ENCODE measurements at places on chromosomes 6 and 20.
A peak's percentile ranks its signal among the peaks of the same experiment; 100 is the strongest.

- DNase-seq, result peak; percentile 85
Observed at GRCh38 chr6:5764401-5764955, 242.2 kb downstream of the NRN1 start.

DNA sequence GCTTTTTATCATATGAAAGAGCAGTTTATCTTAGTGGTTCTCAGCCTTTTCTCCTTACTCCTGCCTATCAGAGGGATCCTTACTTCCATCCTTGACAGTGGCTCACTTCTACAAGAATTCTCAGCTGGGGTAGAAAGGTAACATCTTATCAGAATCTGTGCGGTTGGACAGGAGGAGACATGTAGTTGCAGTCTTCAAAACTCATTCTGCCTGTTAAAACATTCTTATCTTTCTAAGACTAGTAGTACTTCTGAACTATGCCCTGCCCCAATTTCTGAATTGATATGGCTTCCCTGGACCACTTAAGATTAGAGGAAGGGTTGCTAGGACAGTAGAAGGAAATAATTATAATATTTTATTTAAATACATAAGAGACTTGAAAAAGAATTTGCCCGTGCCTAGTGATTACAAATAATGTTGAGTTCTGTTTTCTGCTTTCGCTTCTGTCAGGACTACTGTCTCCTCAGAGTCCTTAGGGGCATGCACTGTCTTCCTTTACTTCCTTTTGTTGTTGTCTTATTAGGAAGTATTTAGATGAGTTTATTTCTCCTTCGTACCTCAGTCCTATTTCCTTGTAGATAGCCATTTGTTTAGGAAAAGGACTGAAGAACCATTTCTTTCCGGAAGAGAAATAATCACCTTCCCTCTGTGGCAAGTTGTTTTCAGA is 24.9 kb downstream of the BLTP3A start:
- DNase-seq, result no peak

DNA sequence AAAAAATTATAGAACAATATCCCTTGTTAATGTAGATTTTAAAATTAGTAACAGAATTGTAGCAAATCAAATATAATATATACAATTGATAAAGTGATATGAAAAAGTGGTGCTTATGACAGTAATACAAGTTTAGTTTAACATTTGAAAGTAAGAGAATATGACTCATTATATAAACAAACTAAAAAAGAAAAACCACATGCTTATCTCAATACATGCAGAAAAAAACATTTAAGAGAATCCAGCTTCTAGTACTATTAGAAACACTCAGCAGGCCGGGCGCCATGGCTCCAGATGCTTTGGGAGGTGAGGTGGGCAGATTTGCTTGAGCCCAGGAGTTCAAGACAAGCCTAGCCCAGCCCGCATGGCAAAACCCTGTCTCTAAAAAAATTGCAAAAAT is 60.7 kb upstream of the LAMA2 start:
- no peak for DNase-seq

DNA sequence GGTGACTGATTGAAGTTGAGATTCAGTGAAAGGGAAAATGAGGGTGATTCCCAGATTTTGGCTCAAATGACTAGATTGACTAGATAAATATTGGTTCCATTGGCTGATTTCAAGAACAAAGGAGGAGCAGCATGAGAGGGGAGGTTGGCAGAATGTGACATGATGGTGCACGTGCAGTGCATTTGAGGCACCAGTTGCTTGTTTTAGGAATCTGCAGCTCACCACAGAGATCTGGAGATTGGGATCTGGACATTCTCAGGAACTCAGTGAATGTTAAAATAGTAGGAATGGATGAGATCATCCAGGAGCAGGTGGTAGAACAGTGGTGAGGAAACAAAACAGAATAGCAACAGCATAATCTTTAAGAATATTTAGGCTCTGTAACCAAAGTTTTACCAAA is 496.3 kb downstream of the DHX35 start:
- no peak for DNase-seq

DNA sequence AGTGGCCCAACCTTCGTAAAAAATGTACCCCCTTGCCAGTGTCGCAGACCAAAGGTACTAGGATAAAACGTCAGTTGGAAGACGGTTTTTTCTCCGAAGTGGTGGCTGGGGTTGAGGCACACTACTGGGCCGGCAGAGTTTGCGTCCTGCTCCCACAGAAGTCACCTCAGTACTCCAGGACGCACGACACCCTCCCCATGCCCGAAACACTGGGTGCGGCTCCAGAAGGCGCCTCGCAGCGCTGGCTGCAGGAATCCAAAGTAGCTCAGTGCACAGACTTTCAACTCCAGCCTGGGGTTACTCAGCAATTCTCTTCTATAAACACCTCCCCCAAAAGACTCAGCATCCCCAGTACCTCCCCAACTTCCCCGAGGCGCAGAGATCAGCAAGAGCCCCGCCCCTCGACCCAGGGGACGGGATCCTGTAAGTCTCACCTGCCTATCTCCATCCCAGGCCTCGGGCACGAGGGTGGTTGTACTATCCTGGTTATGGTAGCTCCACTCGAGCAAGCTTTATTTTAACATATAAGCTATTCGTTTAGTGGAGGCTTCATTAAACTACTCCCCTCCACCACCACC is 88.2 kb downstream of the ZFP64 start:
- no peak for DNase-seq

DNA sequence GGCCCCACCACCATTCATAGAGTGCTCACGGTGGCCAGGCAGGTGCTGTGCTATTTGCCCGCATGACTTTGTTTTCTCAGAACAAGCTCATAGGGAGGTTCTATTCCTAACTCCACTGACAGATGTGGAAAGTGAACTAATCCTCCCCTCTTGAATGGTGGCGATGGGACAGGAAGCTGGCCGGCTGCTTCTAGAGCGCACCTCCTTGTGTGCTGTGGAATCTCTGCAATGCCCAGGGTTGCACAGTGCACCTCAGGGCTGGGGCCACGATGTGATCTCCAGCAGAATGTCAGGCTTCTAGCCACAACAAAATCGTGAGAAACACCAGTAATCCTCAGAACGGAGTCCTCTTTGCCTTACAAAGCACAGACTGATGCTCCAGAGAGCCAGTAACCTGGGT is 53.8 kb upstream of the SLC22A23 start:
- DNase-seq, result no peak

DNA sequence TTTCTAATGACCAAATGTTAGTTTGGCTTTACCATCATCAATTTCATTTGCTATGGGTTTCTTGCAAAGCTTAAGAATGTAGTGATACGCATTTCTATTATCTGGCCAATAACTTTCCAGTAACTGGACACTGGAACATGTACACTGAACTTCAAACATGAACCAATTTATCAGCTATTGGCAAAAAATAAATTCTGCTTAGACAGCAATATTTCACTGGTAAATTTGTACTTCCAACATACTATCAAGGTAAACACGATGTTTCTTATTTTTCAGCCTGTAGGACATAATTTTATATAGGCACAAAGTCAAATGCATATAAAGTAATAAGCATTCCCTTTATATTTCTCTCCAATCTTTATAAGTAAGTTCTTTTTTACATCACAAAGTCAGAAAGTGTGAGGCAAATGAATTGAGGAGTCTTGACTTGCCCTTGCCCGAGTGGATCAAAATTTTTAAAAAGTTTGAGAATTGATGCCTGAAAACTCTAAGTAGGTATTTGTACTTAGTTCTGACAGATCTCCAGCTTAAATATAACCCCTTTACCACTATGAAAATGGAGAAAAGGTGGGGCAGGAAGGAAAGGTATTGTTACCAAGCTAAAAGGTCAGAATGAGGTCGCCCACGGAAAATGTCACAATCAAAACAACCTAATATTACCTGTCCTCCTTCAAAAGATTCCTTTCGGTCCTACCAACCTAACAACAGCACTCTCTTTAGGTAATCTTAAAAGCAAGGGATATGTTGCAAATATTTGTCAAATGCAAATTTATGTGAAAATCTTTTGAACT is 41.3 kb downstream of the STK38 start:
- DNase-seq, result no peak

DNA sequence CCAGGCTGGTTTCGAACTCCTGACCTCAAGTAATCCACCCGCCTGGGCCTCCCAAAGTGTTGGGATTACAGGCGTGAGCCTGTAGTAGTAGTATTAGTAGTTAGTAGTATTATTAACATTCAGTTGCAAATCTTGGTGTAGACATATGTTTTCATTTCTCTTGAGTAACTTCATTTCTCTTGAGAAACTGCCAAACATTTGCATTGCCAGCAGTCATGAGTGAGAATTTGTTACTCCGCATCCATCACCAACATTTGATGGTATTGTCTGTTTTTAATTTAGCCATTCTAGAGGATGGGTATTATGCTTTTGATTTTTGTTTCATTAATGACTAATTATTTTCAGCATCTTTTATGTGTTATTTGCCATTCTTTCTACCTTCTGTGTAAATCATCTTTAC is 1.5 kb upstream of the ERVFRD-1 start:
- DNase-seq, result no peak

DNA sequence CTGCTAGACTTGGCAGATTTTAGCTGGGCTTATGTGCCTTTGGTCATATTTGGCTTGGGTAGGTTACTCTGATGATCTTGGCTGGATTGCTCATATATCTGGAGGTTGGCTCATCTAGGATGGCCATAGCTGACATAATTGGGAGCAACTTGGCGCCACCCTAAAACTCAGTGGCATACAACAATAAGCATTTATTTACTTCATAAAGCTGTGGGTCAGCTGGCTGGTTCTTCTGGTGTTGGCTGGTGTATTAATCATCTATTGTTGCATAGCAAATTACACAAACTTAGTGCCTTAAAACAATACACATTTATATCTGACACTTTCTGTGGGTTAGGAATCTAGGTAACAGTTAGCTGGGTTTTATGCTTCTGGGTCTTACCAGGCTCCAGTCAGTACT is 297.3 kb upstream of the JAG1 start:
- DNase-seq, result no peak

GRCh38 chr6:150078788-150079187 is 9.9 kb upstream of the ULBP3 start:
- DNase-seq, result no peak

DNA sequence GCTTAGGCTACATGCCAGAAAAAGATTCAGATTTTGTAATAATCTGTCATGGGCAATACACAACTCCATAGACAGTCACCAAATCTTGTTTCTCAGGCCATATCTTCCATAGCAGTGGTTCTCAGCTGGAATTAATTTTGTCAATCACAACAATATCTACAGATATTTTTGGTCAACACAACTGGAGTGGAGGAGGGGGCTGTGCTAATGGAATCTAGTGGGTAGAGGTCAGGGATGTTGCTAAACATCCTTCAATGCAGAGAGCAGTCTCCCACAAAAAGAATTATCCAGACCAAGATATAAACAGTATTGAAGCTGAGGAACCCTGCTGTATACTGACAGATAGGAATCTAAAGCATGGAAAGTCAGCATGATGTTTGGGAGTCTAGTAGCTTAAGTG is 174.6 kb downstream of the UBE3D start:
- DNase-seq, result no peak

GRCh38 chr6:168000198-168001028 is 2.9 kb downstream of the KIF25 start:
- DNase-seq, result no peak

DNA sequence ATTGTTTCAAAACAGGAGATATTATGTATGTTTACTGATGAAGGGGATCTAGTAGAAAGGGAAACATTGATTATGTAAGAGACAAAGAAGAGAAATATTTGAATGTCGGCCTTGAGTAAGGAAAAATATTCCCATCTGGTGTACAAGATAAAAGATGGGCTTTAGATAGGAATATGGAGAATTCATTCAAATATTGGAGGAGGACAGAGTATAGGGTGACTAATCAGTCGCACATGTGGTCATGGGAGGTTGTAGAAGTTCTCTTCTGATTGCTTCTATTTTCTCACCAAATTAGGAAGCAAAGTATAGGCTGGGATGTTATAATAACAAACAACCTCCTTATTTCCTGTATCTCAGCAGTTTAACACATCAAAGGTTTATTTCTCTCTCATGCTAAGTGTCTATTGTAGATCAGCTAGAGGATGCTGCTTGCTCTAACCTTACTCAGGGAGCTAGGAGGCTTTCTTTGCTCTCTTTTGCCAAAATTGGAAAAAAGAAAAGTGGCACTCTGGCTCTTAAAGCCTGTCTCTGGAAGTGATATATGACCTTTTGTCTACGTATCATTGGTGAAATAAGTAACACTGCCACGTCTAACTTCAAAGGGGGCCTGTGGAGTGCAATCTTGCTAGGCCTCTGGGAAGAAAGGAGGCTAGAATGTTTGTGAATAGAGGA is 1.2 kb upstream of the HDDC2 start:
- no peak for DNase-seq

GRCh38 chr20:21435576-21435975 is 38.2 kb upstream of the NKX2-4 start:
- DNase-seq, result no peak

DNA sequence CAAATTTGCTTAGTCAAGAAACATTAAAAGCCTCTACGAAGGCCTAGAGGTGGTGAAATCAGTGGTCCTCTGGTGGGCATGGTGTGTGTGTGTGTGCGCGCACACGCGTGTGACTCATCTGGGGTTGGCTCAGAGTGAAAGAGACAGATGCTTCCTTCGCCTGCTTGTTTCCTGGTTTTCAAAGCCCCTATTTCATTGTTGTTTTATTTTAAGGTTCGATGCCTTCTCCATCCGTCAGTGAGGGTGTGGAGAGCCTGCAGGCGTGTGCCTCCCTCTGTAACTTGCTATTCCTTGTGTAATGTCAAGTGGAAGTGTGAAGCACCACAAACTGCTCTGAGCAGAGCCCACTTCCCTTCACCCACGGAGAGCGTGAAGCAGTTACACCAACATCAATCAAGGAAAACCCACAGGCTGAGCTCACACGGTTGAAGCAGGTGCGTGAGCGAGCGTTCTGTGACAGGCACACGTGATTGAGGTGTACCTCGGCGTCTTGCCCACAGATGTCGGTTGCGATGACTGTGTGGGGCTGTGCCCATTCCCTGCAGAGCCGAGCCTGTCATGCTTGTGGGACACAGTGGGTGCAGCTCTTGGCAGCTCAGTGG is 233.9 kb downstream of the PRL start:
- no peak for DNase-seq

DNA sequence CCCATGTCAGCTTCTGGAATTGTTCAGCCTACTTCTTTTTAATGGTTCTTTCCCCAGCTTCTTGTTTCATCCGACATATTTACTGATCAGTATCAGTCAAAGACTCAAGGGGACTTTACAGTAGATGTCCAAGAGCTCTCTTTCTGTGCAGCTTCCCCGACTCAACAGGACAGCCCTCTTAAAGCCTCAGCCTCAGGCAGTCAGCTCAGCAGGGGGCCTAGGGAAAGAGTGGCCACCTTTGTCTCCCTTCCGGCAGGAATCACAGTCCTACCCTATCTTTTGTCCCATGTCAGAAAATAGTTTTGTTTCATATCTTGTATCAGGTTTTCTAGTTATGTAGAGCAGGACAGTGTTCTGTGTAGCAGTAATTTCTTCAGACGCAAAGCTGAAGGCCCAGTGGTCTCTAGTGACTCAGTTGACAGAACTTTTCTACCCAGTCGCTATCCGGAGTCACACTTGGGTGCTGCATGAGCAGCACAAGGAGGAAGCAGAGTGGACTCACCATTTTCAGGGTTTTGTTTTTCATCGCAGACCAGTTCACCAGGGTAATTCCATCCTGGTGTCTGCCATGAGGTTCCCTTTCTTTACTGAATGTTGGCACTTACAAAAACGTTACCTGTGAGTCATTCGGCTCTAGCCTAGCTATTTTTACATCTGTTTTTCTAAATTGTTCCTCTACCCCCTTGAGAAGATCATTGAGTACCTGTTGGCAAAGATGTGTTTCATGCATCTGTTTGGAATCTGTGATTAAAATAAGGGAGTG is 47.7 kb downstream of the SPATA2 start:
- DNase-seq, result no peak

GRCh38 chr20:51380401-51381385 is 161.8 kb downstream of the NFATC2 start:
- no peak for DNase-seq

GRCh38 chr6:168171673-168172353 is 92.8 kb upstream of the FRMD1 start:
- no peak for DNase-seq

Data from right atrium auricular region (tissue), 2 donors.